ENCODE measurements at places on chromosomes 1 and 21.

- DNase-seq: no peak
Measured at GRCh38 chr1:33121728-33122127, 40.8 kb downstream of the AZIN2 start.

DNA sequence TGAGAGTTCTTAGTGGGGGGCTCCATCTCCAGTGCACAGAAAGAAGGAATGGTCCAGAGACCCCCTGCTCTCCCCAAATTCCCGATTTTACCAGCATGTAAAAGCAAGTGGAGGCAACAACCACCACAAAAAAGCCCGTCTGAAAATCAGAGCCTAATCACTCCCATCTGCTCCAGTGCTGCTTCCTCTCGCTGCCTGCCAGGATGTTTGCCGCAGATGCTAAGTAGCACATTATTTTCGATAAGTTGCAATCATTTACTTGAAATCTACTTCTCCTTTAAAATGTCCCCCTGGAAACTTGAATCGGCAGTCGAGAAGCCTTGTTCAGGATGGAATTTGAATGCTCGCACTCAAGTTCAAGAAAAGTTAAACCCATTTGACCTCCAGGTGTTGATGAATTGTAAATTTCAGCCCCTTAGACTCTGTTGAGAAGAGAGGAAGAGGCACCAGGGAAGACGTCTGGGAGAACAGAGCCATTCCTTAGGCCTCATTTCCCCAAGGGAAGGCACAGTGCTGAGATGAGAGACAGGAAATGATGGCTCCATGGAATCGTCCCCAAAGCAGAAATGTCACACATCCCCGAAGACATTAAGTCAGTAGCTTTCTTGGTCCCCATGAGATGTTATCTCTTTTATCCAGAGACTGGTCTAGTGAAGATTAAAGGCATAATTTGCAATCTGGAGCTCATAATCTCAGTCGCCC lies 221.3 kb downstream of the PBX1 start:
- DNase-seq: no peak

GRCh38 chr1:183279835-183280234 lies 93.8 kb downstream of the LAMC2 start:
- no peak for DNase-seq

- DNase-seq: peak; percentile 67
Measured at GRCh38 chr1:235075048-235075776, 53.4 kb downstream of the TOMM20 start.

DNA sequence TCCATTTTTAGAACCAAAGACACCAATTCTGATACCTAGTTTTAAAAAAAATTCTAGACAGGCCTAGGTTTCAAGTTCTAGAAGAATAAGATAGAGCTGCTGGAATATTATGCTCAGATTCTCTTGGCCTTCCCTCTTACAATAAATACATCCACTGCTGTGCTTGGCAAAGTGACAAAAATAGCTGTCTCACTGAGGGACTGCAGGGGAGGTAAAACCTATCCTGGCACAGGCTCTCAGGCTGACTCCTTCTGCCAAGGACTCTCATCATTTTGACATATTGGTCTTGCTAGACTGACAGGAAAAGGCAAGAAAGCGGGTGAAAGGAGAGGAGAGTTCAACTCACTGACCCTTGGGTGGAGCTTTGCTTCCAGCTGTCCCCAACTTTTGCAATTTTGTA lies 197.0 kb upstream of the LHX8 start:
- no peak for DNase-seq

- no peak for DNase-seq
Measured at GRCh38 chr1:32988665-32989064, 24.1 kb upstream of the RNF19B start.

GRCh38 chr1:21266119-21266774 lies 24.0 kb downstream of the ECE1 start:
- DNase-seq: no peak

- DNase-seq: no peak
Measured at GRCh38 chr1:200355801-200356200, 54.0 kb downstream of the ZNF281 start.

DNA sequence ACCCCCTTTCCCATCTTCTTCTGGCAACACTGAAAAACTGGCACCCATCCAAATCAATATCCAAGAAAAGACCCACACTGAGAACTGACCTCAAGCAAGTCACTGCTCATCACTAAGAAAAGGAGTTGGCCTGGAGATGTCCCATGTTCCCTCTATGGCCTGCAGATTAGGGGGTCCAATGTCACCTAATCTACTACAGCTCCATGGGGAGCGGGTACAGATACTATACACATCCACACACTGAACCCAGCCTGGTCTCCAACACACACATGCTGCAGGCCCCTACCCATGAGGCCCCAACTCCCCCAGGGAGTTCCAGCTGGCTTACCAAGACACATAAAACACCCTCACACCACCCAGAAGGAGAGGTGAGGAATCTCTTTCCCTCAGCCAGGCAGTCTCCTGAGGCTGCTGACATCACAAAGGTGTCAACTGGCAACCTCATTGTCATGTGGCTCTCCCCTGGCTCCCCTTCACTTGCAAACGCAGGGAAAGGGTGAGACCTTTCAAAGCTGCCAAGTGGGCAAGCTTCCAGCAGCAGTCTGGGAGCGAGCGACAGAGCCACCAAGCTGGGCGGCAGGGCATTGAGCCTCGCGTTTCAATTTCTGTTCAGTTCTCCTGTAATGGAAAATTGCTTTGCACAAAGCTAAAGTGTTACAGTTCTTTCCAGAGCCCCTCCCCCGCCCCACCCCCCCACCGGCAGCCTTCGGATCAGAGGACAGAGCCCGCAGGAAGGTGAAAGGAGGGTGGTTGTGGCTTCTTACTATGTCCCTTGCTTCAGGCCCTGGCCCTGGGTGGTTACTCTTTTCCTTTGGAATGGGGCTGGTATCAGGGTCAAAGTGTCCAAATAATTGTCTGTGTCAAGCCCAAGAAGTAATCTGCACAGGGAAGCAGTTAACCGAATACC lies at the start of gene LRRC52:
Gene LRRC52 (plus strand): TSS at position 469 of the 907 bp plus-strand sequence. CDS start 297 bp downstream, at position 766.
- DNase-seq: no peak

DNA sequence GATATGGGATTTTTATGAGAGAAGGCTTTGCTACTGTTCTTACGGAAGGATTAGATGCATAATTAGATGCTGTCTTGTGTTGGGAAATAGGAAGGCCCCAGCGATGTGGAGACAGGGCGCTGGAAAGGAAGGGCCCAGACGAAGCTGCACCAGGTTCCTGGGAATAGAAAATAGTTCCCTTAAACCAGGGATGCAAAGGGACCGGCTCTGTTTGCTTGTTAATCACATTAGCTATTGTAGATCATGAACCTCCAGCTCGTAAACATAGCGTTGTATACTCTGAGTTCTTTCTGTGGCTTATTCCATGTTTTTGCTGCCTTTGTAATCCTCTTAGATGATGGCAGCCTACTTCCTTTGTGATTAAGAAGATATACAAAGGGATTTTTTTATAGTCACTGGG lies 79.8 kb upstream of the COX20 start:
- DNase-seq: no peak

DNA sequence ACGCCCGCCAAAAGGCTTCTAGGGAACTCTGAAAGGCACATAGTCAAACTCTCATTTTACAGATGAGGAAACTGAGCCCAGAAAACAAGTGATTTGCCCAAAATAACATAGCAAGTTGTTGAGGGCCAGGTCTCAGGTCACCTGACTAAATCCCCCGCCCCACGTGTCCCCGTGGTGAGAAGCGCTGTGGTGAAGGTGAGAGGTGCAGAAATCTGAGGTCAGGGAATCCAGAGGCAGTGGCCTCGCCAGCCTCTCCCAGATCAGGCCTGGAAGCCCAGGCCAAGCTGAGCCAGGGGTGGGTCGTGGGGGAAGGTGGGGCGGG lies 5.1 kb downstream of the HDGF start:
- DNase-seq: no peak

DNA sequence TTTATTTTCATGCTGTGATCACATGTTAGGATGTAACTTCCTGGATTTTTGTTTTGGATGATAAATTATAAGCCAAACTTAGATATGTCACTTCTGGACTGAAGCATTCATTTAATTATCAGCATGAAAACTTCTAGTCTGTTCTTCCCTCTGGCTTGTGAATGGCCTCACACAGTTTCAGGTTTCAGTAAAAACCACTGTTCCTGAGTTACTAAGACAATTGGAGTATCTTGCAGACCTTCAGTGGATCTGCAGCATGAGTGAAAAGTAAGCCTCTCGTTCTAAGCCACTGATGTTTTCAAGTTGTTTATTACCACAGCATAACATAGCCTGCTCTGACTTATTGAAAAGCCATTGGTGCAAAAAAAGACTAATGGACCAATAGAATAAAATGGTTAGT lies 55.3 kb upstream of the RGS21 start:
- DNase-seq: no peak

DNA sequence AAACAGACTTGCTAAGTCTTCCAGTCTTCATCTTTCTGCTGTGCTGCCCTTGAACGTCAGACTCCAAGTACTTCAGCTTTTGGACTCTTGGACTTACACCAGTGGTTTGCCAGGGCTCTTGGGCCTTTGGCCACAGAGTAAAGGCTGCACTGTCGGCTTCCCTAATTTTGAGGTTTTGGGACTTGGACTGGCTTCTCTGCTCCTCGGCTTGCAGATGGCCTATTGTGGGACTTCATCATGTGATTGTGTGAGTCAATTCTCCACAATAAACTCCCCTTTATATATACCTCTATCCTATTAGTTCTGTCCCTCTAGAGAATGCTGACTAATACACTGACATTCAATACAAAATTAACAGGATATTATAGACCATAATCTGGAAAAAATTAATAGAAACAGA lies 628.1 kb downstream of the PLPP3 start:
- DNase-seq: no peak

GRCh38 chr1:227774051-227774731 lies 39.0 kb downstream of the SNAP47 start:
- DNase-seq: no peak

- no peak for DNase-seq
Measured at GRCh38 chr1:39877980-39878956, 5.0 kb downstream of the TRIT1 start.

GRCh38 chr1:2095981-2096736 lies 45.9 kb downstream of the PRKCZ start:
- DNase-seq: no peak

DNA sequence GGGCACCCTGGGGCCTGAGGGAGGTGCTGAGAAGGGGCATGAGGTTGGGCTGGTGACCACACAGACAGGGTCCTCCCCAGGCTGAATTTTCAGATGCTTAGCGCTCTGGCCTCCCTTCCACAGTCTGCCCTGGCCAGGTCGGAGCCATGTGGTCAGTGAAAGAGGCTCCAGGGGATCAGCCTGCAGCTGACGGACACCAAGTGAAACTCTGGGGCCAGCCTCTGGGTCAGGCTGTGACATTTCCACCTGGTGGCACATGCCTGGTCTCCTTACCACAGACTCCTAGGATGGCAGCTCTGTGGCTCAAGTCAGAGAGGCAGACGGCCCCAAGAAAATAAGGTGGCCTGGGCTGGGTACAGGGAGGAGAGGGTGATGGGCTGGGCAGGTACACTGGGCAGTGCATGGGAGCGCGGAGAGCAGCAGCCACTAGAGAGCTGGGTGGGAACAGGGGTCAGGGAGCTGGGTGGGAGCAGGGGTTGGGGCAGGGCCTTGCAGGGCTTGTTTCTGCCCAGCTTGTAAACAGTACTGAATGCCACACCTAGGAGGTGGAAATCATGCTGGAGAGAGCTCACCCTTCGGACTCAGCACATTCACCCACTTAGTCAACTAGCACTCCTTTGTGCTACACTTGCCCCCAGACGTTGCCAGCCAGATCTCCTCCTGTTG lies 20.7 kb upstream of the ADARB1 start:
- no peak for DNase-seq

DNA sequence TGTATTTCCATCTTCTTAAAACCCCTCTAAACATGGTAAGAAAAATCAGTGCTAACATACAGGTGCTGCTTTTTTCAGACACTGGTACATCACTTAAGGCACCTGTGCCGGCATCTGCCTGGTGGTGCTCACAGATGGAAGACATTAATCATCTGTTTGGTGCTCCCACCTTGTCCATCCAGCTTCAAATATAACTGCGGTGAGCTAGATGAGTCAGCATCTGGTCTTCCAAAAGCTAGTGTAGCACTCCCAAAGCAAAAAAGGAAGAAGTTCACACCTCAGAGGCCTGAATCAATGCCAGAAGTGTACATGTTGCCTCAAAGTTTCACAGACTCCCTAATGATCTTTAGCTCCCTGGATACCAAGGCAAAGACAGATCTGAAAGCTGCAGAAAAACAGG lies 44.4 kb downstream of the TM2D1 start:
- no peak for DNase-seq

DNA sequence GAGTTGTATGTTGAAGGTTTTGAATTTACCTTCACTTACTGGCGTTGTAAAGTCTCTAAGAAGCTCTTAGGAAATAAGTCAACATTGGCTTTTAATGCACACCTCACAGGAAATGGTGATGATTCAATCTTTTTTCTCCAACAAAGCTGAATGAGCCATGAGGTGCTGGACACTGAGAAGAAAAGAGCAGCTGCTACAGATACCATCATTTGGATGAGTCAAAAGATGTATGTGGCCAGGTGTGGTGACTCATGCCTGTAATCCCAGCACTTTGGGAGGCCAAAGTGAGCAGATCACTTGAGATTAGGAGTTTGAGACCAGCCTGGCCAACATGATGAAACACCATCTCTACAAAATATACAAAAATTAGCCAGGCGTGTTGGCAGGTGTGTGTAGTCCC lies 3.3 kb upstream of the IL23R start:
- DNase-seq: no peak

DNA sequence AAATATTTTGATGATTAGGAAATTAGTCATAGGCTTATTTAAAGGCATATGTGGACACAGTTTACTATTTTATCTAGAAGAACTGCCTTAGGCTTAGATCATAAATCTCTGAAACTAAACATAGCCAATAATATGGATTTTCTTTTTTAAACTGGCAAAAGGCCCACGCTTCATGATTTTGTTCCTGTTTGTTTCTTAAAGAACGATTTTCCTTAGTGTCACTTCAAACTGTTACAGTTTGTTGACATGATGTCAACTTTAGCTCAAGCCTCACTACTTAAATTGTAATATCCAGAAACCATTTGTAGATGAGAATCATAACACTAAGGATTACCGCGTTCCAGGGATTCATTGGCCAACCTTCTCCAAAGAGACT lies 322.6 kb downstream of the HHIPL2 start:
- no peak for DNase-seq

GRCh38 chr21:45574081-45574501 lies 31.9 kb upstream of the SLC19A1 start:
- DNase-seq: no peak

GRCh38 chr21:43867948-43868347 lies 2.9 kb downstream of the AGPAT3 start:
- no peak for DNase-seq

- DNase-seq: no peak
Measured at GRCh38 chr1:228911225-228912210, 176.2 kb downstream of the RHOU start.

DNA sequence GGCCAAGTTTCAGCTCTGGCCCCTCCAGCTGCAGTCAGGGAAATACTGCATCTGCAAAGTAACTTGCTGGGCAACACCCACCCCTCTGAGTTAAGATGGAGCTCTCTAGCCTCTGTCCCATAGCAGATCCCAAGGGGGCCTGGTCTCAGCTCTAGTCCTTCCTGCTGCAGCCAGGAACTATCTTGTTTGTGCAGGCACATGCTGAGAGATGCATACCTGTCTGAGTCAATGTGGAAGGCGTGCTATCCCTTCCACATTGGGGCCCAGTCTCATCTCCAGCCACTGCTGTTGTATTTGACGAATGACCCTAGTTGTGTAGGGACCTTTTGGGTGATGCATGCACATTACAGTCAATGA lies 76.4 kb downstream of the CTH start:
- DNase-seq: no peak

Data from stimulated activated CD4-positive, alpha-beta T cell treated with anti-CD3 and anti-CD28 coated beads, Interleukin-2, amount 100 ng/mL, for 48 hours (primary cell).